ENCODE measurements at places on chromosomes 5 and 9.
A peak's percentile ranks its signal among the peaks of the same experiment; 100 is the strongest.

- ATAC-seq: no peak
Measured at GRCh38 chr9:121945281-121945680, 147.8 kb downstream of the TTLL11 start.

GRCh38 chr5:80754900-80755299, 100.1 kb upstream of the DHFR start:
- ATAC-seq: peak; percentile 9

DNA sequence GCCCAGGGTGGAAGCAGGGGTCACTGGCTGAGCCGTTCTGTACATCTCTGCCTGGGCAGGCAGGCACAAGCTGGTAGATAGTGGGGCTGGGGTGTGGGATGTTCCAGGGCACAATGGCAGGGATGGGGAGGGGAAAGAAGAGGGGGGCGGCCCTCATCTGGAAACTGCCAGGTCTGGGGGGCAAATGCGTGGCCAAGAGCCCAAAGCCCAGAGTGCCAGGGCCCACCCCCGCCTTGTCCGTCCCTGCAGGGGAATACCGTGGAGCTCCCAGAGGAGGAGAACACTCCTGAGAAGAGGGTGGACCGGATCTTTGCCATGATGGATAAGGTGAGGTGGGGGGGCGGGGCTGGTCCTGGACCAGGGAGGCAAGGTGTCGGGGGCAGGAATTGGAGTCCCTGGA, 42.7 kb upstream of the HMCN2 start:
- no peak for ATAC-seq

DNA sequence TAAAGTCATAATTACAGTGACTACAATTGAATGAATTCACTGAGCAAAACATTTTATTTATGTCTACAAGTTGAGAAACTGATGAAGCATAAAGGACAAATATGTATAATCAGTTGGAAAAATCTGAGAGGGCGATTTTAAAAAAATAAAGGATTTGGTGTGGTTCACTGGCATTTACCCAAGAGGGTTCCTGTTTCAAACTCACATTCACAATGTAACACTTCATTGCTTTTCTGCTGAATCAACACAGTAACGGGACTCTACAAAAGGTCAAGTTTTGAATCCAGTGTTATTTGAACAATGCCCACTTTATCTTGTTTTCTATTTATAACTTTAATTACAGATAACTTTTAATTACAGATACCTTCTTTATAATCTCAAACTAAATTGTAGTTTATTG, 138.6 kb downstream of the NUDT12 start:
- ATAC-seq: no peak

DNA sequence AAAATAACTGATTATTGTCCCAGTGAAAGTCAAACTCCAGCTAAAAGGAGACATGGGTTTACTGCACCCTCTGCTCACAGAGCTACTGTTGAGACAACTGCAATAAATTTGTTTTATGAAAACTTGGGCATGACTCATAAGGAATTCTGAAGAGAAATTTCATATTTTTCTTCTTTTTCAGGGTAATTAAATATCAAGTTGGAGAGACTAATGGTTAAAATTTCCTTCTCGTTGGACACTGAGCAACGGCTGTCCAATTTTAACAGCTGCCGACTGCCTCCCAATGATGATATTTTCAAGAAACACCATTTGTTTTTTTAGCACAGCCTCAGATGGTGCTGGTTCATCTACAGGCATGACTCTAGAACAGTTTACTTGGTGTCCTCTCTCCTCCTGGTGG, 259.2 kb upstream of the RGMB start:
- no peak for ATAC-seq

GRCh38 chr9:33453286-33453860, 6.0 kb upstream of the AQP3 start:
- peak; percentile 14 for ATAC-seq

- no peak for ATAC-seq
Measured at GRCh38 chr5:147436596-147436995, 73.3 kb downstream of the DPYSL3 start.

GRCh38 chr5:123505633-123506032, 6.3 kb upstream of the CSNK1G3 start:
- ATAC-seq: no peak

DNA sequence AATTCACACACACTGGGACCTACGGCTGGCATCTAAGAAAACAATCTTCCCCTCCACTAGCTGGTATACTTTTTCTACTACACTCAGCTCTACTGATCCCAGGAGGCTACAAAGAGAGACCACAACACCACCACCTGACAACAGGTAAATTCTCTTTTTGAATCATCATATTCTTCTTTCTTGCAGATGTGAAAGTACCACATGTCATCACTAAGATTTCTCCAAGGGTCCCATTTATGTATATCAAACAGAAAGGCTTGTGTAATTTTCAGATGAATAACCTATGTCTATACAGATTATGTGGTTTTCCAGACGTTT, 25.1 kb downstream of the PUM3 start:
- no peak for ATAC-seq

- no peak for ATAC-seq
Measured at GRCh38 chr9:22528485-22528884, 81.9 kb downstream of the DMRTA1 start.

DNA sequence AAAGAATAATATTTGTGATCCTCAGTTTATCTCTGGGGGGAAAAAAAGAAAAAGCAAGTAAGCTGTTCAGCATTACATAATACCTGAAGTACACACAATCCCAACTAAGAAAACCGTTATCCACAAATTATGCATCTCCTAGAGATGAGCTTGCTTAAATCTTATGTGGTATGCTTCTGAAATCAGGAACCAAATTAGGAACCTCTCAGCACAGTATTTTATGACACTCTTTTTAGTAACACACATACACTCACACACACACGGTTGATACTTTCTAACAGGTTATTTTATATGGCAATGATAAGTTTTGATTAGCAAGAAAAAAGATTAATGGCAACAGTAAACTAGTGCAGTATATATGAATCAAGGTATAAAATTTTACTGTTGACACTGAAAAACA, 1.2 kb upstream of the ZNF510 start:
- no peak for ATAC-seq

GRCh38 chr9:23492126-23493002, 333.7 kb downstream of the ELAVL2 start:
- no peak for ATAC-seq

DNA sequence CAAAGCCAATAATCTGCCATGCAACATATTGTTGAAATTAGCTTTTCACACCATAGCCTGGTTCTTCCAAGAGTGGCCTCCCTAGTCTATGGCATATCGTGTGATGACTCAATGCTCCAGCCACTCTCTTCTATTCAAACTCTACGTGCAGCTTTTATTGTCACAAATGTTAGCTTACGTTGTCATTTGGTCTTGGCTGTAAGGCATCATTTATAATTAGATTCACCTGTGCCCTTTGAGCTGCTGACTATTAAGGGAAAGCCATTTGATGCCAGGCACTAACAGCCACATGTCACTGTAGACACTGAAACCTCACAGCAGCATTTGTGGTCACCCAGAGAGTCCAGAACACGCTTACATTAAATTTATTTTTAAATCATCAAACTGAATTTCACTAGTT, 66.8 kb downstream of the APBA1 start:
- ATAC-seq: no peak

- ATAC-seq: no peak
Measured at GRCh38 chr9:93100276-93100636, 4.2 kb downstream of the CARD19 start.

DNA sequence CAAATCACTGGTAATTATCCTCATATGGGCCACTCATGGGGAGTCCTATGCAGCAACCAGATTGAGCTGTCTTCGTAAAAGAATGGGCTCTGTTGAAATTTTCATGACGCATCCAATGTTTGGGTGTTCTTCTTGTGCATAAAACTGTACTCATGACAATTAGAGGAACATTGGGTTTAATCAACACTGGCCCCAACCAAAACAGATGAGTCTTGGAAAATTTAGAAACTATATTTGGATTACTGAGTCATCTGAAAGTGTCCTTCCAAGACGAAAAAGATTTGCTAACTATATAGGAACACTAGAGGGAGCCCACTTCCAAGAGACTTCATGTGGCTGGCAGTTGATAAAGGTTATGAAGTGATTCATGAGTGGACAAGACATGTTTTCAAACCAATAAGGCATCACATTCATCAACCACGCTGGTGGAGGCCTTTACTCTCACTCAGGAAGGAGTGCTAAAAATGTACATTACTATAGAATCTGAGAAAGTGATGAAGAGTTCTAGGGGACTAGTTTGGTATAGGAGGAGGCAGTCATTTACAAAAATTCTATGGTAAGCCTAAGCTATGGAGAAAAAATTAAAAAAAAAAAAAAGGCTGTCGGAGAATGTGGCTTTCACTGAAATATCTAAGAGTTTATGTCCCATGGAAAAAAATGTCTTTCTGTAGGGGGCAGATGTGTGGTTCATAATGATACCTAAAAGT, 313.5 kb downstream of the PRDM9 start:
- no peak for ATAC-seq

DNA sequence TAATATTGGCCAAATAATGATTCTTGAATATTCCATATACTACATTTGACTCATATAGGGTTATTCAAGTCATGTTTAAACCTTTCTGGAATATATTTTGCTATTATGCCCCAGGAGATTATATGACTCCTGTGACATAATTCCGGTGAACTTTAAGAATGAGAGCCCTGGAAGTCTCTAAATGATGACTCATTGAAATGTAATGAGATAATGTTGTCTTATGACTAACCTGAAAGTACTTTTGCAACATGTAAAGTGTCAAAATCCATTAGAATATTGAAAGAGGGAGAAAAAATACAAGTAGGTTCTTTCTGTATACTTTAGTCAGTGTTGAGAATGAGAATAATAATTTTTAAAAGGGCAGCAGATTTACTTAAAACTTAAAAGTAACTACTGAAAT, 830.4 kb downstream of the MAT2B start:
- ATAC-seq: no peak

DNA sequence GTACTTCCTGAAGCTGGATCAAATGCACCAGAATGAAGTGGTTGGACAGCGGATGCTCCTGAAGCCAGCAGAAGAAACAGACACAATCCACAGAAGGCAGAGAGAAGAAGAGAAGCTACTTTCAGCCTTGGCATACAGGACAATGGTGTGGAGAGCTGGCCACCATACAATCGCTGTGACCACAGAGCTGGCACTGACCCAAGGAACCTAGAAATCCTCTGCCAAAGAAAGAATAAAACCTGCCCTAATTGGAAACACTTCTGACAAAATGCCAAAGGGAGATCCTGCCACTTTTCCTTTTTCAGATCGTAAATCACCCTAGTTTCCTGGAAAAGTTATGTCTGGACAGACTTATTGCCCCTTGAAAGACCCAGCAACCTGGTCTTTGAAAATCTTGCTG, 77.8 kb downstream of the BAAT start:
- no peak for ATAC-seq

DNA sequence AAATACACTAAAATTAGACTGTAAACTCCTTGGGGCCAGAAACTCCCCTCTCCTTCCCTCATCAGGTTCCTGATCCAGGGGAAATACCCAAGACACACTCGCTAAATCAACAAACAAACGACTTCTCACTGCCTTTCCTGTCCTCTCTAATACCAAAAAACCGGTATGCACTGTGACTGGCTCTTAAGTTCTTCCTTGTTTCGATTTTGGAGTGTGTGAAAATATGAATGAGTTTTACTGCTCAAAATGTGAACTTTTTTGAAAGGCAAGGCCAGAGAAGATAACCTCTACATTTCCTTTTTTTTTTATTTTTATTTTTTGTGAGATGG, 81.1 kb upstream of the EPB41L4B start:
- ATAC-seq: no peak

DNA sequence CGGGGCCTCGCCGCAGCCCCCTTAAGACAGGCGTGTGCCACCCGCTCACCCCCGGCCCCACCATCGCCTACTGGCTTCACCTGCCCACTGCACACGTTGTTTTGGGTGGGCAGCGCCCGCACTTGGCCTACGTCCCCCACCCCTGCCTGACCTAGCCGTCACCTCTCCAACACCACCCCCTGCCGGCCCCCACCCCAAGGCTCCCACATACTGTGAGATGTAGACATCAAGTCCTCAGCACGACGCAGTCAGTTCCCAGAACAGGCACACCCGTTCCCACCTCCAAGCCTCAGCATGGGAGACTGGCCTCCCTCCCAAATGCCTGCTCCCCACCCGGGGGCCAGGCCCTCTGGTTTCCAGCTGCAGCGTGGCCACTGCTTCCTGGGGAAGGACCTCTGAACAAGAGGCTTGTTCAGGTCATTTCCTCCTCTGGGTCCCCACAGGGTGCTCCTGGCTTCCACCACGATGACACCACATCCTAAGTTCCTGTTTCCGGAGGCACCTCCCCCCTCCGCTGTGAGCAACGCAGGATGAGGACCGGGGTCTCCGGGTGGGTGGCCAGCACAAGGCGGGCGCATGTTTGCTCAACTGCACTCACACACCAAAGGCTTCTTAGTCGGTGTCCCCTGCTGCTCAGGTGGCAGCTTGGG, 11.3 kb downstream of the DBN1 start:
- no peak for ATAC-seq

DNA sequence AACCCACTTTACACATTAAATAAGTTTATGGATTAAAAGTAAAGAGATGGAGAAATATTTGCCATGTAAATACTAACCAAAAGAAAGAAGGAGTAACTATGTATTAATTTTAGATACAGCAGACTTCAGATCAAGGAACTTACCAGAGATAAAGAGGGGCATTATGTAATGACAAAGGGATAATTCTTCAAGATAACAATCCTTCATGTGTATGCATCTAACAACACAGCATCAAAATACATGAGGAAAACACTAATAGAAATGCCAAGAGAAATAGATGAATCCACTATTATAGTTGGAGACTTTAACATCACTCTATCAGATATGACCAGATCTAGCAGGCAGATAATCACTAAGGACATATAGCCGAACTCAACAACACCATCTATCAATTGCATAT, 149.8 kb upstream of the ANKRD55 start:
- no peak for ATAC-seq

- ATAC-seq: no peak
Measured at GRCh38 chr9:111838439-111838838, 43.7 kb upstream of the SHOC1 start.

DNA sequence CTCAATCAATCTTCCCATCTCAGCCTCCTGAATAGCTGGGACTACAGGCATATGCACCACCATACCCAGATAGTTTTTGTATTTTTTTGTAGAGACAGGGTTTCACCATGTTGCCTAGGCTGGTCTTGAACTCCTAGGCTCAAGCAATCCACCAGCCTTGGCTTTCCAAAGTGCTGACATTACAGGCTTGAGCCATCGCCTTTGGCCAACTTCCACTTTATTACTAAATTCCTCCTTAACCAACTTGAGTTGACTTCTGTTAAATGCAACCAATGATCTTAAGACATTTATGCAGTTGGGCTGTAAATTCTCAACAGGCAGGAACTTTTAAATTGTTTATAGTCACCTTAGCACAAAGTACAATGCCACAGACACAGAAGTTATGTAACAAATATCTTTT, 2.8 kb downstream of the LARS1 start:
- ATAC-seq: no peak

DNA sequence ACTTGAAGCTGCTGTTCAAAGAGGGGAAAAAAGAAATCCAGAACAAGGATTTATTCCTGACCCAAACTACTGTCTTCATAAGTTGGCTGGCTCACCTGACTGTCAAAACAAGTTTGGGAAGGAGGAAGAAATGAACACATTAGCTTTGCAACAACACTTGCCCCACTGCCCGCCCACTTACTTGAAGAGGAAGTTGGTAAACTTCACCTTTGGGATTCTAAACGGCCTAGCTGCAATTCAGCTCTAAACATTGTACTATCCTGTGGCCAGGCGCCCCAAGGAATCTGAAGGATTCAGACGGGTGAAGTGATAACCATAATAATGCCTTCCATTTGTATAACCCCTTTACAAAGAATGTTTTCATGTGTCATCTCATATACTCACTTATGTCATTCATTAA, 199.4 kb downstream of the ARRDC3 start:
- no peak for ATAC-seq

- no peak for ATAC-seq
Measured at GRCh38 chr5:180207593-180207992, 1.4 kb downstream of the RASGEF1C start.
